CD4-positive, alpha-beta T cell treated with Interleukin-17A for 1 hour (primary cell): ENCODE measurements at places on chromosomes 11 and 22.

- DNase-seq, result no peak
These were observed 149.1 kb upstream of the E2F8 start for GRCh38 chr11:19389787-19390303.

- DNase-seq, result peak; percentile 19
These were observed 9.2 kb downstream of the OR8B4 start for GRCh38 chr11:124415356-124415923.

GRCh38 chr22:20111045-20111688, 4.7 kb upstream of the RANBP1 start:
- peak; percentile 47 for DNase-seq

GRCh38 chr11:127385071-127385470, 384.5 kb upstream of the KIRREL3 start:
- no peak for DNase-seq

DNA sequence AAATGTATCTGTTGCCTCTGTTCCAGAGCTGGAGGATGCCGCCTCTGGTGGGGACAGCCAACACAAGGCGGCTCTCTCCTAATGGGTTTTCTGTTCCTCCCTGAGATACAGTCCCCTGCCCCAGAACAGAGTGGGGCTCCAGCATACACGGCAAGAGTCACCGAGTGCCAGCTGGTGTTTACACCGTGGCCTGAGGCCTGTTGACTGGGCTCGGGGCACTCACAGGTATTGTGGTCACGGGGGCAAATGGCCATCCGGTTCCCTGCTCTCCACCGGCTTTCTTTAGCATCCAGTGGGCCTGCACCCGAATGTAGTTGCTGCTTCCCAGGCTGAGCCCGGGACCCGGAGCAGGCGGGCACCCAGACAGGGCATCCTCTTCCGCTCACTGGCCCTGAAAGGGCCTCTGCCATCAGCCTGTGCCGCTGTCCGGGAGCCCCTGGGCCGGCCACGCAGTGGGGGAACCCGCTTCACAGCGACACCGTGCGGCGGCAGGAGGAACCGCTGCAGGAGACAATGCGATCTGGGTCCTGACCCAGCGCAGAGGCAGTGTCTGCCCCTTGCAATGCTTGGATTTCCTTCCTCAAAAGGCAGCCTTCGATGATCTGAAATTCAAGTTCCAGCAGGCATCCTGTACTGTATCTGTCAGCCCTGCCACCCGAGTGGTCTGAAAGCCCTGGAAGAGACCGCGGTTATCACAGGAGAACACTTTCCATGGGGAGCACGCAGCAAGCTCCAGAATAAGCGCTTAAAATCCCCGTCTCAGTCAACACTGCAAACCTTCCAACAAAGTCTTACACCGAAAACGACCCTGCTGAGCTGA, 859 bp upstream of the KRTAP5-5 start:
- peak; percentile 62 for DNase-seq

DNA sequence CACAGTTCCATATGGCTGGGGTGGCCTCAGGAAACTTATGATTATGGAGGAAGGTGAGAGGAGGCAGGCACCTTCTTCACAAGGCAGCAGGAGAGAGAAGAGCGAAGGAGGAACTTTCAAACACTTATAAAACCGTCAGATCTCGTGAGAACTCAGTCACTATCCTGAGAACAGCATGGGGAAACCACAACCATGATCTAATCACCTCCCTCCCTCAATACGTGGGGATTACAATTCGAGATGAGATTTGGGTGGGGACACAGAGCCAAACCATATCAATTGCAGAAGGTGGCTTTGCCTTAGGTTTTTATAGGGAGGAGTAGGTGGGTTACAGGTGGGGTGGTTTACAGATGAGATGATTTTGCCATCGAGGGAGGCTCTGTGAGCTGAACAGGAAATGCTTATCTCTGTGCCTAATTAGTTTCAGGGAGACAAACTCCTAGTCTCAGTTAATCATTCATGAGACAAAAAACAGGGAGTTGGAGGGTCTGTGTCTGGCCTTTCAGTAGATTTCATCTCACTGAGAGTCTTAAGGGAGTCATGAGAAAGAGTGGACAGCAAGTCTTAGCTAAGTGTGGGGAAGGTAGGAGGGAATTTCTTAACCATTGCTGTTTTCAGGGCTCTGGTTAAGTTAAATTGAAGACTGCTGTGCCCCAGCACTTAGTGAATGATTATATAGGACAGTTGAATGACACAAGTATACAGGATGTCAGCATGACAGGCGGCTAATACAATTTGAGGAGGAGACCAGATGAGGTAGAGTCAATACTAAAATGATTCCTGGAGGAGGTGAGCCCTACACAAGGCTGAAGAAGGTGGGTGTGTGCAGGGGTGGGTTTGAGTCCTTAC, 47.7 kb downstream of the CWC15 start:
- peak; percentile 20 for DNase-seq

GRCh38 chr11:98710986-98711385, 309.8 kb upstream of the CNTN5 start:
- DNase-seq, result no peak

- DNase-seq, result no peak
These were observed 418.2 kb downstream of the SOX6 start for GRCh38 chr11:15938121-15938611.

- no peak for DNase-seq
These were observed 18.6 kb downstream of the TREH start for GRCh38 chr11:118660681-118661424.

DNA sequence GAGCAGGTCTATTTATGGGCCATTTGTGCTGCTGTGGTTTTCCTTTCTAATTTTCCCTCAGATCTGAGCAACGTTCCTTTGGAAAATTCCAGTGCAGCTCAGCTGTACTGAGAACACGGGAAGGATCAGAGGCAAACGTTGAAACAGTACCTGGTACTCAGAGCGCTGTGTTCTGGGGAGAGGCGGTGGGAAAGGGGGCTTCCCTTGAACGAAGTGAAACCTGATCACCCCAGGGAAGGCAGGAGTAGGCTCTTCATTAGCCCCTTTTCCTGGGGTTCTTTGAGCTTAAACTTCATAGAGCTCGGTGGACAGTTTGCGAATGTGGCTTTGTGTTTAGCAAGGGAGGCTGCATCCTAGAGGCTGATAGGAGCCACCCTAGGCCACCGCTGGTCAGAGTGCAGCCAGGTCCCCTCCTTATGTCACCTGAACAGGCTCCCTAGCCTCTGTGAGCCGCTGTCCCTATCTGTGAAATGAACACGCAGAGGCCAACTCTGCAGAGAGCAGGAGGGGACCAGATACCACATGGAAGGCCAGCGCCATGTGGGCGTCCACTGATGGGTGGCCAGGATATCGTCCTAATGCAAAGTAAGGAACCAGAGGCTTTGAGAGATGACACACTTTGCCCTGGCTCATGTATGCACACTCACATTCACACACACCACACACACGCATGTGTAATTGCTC, 1464.8 kb downstream of the BRD1 start:
- no peak for DNase-seq

- no peak for DNase-seq
These were observed 9.9 kb downstream of the MICAL2 start for GRCh38 chr11:12120031-12121008.

GRCh38 chr11:2775626-2776350, 76.0 kb upstream of the KCNQ1OT1 start:
- DNase-seq, result no peak
